ENCODE measurements at places on chromosomes 13 and 19.

- DNase-seq: no peak
Measured at GRCh38 chr13:97250560-97250959, 28.4 kb downstream of the MBNL2 start.

DNA sequence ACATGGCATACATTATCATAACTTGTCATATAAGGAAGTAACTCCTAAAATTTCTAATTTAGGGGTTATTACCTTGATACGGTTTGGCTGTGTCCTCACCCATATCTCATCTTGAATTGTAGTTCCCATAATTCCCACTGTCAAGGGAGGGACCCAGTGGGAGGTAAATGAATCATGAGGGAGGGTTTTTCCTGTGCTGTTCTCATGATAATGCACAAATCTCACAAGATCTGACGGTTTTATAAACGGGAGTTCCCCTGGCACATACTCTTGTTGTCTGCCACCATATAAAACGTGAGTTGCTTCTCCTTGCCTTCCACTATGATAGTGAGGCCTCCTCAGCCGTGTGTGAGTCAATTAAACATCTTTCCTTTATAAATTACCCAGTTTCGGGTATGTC, 76.0 kb downstream of the ZDHHC20 start:
- no peak for DNase-seq

GRCh38 chr19:39917561-39918182, 16.8 kb downstream of the FCGBP start:
- DNase-seq: no peak

- no peak for DNase-seq
Measured at GRCh38 chr13:64930636-64931035, 2299.5 kb downstream of the PCDH9 start.

Data from SK-N-SH (cell line).